NCI-H1417 (cell line): ENCODE measurements at places on chromosomes 5 and 9.

GRCh38 chr5:126732716-126733115 lies 44.2 kb upstream of the LMNB1 start:
- DNase-seq: no peak

DNA sequence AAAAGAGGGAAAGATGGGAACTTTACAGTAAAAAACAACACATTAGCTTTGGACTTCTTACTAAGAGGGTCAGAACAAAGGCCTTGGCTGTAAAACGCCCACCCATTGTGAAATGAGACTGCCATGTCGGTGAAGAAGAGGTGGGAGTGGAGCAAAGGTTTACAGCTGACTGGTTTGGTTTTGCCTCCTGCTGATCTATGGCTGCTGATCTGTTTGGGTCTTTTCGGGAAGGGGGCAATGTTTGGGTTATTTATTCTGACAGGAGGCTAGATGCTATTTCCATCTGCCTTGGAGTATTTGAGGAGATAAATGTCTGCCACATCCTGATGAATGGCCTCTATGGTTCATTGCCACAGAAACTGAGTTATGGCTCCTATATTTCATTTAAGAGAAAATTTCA lies 408.7 kb downstream of the TLE4 start:
- DNase-seq: no peak

DNA sequence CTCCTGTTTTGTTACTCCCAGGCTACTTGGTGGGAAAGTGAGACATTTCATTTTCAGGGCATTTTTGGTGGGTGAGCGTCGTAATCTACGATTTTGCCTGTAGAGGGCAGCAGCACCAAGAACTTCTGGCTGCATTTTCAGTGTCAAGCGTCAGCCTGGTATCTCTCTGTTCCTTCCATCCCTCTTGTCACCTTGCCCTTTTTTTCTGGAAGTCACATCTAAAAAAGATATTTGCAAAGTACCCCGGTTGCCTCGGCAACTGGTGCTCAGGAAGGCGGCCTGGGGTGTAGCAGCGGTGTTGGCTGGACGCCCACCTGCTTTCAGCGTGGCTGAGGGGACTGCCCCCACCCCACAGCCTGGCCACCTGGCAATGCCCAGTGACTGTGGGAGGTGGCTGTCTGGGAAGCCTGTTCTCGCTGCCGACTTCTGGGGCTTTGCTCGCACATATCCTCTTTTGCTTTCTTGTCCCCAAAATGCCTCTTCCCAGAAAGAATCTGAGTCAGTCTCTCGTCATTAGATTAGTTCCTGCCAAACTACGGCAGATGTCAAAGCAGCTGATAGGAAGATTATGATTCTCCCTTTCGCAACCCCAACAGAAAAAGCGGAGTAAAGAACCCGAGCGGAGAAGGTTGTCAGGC lies 84.5 kb downstream of the ACER2 start:
- DNase-seq: peak; percentile 52

DNA sequence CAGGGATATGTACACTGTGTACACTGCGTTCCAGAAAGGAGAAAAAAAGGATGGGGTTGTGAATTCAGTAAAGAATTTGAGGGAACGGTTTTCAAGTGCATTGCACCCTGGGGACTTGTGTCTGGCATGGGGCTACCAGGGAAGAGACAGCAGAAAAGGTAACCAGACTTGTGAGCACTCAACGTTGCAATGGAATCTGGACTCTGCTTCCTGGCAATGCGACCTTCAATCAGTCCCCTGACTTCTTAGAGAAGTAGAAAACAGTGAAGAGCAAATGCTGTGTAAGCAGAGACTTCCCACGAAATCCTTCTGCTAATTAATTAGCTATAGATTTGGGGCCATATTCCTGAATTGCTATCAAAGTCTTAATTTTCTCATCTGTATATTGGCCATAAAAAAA lies 36.3 kb downstream of the MACIR start:
- DNase-seq: no peak

- DNase-seq: no peak
Measured at GRCh38 chr5:173016598-173017046, 33.1 kb downstream of the ATP6V0E1 start.

- no peak for DNase-seq
Measured at GRCh38 chr5:14322437-14323187, 179.5 kb downstream of the TRIO start.

DNA sequence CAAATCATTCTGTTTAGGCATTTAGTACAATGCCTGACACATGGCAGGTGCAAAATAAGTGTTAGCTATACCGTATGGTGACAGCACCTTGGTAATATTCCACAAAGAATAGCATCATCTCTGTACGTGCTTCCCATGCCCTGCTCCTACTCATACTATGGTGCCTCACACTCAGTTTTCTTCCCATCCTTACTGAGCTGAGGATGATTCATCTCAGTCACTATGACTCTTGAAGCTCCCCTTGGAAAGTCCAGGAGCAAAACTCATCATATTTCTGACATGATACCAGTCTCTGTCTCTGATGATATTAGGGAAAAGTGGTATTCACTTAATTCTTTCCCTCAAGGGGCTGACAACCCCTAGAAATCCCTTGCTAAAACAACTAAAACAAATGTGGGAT lies 423.3 kb downstream of the EFNA5 start:
- no peak for DNase-seq

DNA sequence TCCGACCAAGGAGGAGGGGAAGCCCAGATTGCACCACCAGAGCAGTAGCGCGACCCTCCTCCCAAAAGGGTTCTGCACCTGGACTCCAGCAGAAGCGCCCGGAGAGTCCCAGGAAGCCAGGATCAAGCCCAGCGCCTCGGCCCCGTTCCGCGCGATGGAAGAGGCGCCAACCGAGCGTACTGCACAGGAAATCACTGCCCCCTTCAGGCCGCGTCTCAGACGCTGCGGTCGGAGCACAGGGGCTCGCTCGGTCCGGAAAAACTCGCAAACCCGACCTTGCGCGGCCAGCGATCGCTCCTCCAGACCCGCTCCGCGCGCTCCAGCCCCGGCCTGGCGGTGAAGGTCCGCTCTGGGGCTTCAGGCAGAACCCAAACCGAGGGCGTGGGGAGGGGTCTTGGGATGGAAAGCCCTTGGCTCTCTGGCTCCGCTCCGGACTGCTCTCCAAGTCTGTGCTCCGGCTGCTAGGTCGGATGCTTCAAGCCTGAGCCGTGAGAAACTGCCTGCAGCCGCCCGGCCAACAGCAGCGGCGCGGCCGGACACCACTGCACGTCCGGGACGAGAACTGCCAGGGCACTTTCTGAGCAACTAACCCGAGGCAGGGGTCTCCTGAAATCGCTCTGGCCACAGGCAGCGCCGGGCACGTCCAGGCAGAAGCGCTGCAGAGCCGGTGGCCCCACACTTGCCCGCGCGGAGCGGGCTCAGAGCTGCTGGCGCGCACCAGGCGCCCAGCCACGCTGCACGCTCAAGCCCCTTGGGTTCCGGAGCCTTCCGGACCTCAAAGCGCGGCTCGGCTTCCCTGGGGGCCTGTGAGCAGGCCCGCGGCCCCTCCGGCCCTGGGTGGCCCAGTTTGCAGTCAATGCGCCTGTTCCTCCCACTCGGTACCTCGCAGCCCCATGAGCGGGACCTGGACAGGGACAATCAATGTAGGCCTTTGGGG lies 1.3 kb downstream of the GABBR2 start:
- no peak for DNase-seq

DNA sequence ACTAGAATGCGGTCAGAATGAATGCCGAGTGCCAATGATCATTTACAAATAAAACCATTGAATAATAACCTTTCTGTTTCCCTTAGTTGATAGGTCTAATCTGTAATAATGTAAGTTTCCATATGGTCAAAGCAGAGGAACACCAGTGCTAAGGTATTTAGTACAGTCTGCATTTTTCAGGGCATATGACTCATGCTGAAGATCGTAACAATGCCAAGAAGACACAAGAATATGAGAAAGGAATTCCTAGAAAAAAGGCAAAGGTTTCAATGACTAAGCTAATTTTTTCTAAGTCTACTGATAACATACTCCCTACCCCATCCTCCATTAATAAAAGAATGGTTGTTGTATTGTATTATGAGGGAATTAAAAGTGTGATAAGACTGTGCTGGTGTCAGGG lies 2.8 kb downstream of the OR1L8 start:
- DNase-seq: no peak

GRCh38 chr5:155402927-155403640 lies 389.5 kb downstream of the KIF4B start:
- peak; percentile 76 for DNase-seq

GRCh38 chr5:146041180-146041789 lies 64.1 kb downstream of the PLAC8L1 start:
- no peak for DNase-seq

- no peak for DNase-seq
Measured at GRCh38 chr5:150931368-150931965, 26.7 kb upstream of the ZNF300 start.

DNA sequence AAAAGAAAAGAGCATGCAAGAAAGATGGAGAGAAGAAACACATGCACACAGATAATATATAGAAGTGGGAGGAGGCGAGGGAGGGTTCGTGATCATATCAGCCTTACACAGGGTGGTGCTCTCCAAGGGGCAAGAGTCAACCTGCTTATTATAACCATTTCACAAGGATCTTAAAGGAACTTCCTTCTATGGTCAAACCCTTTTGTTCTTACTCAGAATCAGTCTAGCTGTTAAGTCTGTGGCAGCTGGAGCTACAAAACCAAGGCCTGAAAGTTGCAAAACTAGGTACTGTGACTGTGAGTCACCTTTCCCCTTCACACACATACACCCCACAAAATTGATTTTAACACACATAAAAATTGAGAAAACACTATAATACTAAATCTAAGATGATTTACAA lies 18.5 kb upstream of the ERMP1 start:
- DNase-seq: no peak

DNA sequence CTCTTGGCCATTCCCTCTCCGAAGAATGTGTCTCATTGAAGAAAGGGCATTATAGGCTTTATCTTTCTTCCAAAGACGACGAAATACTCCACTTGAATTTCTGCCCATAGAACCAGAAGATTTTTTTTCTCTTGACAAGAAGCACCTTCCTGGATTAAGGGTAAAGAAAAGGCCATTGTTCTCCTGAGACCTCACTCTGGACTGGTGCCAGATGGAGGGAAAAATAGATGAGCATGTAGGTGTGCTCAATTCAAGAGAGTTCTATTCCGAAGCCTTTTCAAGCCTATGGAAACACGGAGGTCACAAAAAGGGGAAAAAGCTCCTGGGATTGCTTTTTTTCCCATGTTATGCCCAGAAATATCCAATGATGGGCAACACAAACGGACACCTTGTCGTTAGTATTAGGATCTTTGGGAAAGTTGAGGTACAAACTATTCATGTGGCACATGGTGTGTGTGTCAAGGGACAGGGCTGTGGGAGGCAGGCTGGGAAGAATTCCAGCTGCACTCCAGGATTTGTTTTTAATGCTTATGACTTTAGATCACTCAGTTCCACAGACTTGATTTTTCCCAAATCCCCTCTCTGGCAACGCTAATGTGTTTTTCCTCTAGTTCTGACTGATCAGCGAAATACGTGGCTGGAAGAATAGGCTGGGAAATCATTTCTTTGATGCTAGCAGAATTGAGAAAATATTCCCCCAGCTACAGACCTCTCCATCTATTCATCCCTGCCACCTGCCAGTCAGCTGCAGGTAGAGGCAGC lies 89.9 kb downstream of the SIL1 start:
- DNase-seq: peak; percentile 66

- no peak for DNase-seq
Measured at GRCh38 chr9:4689021-4689420, 9.7 kb downstream of the CDC37L1 start.

DNA sequence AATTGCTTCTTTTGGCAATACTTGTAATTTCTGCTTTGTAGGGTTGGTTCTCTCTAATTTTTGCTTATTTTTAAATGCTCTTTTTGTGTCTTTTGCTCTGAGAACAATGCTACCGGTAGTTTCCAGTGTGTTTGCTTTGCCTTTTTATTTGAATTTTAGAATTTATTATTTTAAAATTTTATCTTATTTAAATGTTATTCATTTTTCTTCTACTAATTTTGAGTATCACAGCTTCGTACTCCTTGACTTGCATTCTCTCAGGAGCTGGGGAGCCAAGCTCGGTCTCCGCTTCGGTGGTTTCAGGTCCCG lies 45.9 kb downstream of the ANXA2R start:
- no peak for DNase-seq

- DNase-seq: peak; percentile 92
Measured at GRCh38 chr5:83034036-83034435, 43.2 kb downstream of the TMEM167A start.

DNA sequence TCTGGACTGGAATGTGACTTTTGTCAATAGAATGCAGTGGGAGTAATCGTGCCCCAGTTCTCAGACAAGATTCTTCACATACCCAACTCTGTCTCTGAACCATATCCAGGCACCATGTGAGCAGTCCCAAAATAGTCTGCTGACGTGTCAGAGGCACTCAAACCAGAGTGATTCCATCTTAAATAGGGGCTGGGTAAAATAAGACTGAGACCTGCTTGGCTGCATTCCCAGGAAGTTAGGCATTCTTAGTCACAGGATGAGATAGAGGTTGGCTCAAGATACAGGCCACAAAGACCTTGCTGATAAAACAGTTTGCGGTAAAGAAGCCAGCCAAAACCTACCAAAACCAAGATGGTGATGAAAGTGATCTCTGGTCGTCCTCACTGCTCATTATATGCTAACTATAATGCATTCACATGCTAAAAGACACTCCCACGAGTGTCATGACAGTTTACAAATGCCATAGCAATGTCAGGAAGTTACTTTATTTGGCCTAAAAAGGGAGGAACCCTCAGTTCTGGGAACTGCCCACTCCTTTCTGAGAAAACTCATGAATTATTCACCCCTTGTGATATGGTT lies 16.9 kb upstream of the PLCXD3 start:
- no peak for DNase-seq

DNA sequence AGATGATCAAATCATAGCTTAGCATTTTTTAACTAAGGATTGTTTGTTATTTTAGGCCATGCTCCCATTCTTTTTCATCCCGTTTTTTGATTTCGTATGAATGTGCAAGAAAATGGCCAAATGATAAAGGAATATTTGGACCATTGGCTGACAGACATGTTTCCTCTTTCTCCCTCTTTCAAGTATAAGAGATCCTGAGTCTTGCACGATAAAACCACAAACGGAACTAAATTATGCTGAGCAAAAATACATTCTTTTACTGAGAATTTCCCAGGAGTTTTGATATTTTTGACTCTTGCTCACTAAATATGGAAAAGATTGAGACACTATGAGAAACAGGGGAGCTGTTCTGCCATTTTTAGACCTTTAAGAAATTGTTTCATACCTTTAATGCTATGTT lies 90.4 kb upstream of the KLF9 start:
- DNase-seq: no peak

DNA sequence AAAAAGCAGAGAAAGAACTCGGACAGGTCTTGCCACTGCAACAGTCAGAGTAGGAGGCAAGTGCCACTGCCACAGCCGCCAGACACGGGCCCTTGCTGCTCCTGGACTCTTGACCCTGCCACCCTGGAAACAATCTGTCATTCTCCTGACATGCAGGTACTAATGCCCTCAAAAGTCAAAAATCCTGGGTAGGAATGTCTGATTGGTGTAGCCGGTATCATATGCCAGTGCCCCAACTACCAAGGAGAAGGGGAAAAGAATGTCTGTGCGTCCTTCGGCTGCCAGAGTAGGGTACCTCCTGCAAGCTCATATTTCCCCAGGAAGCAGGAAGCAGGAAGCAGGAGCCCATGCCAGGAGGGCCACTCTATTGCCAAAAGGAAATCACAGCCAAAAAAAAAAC lies 30.5 kb upstream of the F2RL1 start:
- no peak for DNase-seq
